Glutamatergic neuron (in vitro differentiated cells): ENCODE measurements at places on chromosomes 12 and 14.
A peak's percentile ranks its signal among the peaks of the same experiment; 100 is the strongest.

- DNase-seq = no peak
Observed at GRCh38 chr14:99067141-99067920, 204.7 kb downstream of the BCL11B start.

- DNase-seq = no peak
Observed at GRCh38 chr14:55733599-55733998, 153.6 kb downstream of the KTN1 start.

GRCh38 chr12:53115891-53116648 lies 12.8 kb downstream of the SOAT2 start:
- DNase-seq = no peak

DNA sequence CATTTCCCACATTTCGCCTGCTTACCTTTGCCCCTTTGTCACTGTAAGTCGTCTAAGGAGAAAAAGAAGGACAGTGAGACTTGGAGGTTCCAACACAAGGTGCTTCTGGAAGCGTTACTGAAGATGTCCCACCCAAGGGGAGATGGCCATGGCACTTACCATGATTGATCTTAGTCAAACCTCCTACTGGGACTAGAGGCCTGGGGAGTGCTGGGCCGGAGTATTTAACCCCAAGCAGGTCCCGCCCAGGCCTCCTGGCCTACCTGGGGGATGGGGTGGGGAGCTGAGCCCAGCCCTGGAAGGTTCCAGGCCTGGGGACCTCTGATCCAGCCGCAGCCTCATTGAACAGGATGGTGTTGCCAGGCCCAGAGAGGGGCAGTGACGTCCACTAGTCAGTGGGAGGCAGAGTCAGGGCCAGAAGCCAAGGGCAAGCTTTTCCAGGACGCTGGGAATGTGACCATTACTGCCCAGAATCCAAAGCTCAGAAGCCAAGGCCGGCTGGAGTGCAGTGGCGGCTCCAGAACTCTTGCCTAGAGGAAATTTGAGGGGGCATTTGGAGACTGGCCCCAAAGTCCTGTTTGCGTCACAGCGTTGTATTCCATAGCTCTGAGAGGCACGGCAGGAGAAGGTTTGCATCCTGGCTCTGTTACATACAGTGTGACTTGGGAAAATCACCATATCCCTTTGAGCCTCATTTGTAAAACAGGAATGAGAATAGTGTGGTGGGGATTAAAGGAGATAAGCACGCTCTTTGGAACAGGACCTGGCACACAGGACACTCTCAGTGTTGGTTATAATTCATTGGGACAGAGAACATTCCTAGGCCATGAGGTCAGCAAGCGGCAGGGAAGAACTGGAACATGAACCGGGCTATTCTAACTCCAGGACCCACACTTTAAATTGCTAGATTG lies at the start of gene HPD:
TSS of gene HPD (minus strand) at position 198 of the 911 bp plus-strand sequence. CDS start at position 162, 36 bp downstream.
- no peak for DNase-seq

DNA sequence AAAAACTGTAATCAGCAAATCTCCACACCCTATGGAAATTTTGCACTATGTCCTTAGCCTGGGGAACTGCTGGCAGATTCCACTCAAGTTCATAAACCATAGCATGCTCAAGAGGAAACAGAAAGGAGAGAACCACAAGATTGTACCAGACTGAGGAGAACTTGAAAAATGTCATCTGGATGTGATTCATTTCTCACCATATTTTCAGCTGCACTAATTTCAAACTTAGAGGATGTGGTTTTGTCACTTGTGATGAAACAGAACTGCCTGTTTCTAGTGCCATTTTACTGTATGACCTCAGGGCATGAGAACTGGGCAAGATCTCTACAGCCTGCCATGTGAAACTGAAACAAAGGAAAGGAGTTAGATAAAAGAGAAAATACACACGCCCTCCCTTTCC lies 1493.1 kb upstream of the FLRT2 start:
- no peak for DNase-seq

- DNase-seq = no peak
Observed at GRCh38 chr12:102507301-102507700, 26.9 kb upstream of the IGF1 start.

DNA sequence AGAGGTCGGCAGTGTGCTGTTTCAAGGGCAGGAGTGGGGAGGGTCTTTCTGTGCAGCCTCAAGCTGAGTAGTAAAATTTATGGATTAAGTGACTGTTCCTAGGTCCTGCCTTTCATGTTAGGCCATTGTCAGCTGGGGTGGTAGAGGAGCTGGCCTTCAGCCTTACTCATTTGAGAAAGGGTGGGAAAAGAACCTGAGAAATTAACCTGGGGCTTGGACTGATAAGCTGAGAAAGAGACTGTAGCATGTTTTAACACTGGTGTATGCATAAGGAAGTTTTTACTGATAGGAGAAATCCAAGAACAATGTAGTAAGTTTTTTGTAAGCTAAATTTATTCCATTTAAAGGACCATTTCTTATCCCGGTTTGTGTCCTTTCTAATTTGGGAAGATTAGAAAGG lies 20.7 kb downstream of the IFT43 start:
- no peak for DNase-seq

DNA sequence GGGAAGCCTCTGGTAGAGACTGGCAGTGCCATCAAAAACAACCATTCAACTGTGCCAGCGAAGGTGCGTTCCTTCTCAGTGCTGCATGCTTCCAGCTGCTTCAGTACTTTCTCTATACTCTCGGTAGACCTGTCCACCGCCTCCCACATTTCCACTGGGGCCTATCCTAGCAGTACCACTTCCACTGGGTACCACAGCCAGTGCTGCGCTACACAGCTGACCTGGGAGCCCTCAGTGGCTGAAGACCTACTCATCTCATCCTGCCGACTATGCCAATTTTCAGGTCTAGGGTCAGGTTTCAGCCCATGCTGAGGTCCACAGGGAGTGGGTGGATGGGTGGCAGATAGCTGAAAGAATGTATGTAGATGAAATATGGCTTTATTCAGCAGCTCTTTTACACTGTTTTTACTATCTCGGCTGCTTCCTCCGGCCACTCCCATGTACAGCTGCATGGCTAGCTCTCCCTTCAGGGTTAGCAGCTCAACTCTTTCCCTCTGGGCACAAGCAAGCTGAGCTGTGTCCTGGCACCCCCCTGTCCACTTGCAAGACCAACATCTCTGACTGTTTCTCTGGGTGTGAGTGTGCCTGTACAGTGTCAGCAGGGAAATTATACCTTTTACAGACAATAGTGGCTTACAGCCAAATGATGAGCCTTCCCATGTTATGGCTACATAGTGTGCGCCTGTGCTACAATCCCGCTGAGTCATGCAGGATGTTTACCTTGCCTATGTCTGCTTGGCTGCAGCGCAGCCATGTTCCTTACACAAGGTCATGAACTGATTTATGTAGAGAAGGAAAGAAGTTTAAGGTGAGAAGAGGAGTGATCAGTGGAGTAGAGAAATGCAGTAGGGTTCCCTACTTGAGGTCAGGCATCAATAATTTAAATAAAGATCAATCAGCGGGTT lies 125.7 kb upstream of the DDHD1 start:
- DNase-seq = no peak

DNA sequence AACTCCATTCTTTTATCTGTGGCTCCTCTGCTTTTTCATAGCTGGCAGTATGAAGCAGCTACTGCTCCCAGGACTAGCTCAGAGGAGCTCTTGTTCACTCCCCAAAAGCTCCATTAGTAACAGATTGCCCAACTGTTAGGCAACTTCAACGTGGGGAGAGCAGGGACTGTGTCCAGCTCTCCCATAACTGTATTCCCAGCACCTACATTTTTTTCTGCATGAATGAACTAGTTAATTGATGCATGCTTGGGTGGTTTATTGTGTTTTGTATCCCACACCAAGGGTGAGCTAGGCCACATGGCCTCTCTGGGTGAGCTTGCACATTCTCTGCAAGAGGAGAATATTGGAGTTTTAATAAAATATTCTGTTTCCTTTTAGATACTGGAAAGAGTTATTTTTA lies 15.2 kb downstream of the STON2 start:
- no peak for DNase-seq

- DNase-seq = peak; percentile 45
Observed at GRCh38 chr14:77059276-77059915, 30.9 kb upstream of the IRF2BPL start.

GRCh38 chr12:117603316-117604113 lies 242.1 kb upstream of the NOS1 start:
- DNase-seq = no peak

GRCh38 chr12:32272465-32272864 lies 126.9 kb upstream of the FGD4 start:
- DNase-seq = no peak

DNA sequence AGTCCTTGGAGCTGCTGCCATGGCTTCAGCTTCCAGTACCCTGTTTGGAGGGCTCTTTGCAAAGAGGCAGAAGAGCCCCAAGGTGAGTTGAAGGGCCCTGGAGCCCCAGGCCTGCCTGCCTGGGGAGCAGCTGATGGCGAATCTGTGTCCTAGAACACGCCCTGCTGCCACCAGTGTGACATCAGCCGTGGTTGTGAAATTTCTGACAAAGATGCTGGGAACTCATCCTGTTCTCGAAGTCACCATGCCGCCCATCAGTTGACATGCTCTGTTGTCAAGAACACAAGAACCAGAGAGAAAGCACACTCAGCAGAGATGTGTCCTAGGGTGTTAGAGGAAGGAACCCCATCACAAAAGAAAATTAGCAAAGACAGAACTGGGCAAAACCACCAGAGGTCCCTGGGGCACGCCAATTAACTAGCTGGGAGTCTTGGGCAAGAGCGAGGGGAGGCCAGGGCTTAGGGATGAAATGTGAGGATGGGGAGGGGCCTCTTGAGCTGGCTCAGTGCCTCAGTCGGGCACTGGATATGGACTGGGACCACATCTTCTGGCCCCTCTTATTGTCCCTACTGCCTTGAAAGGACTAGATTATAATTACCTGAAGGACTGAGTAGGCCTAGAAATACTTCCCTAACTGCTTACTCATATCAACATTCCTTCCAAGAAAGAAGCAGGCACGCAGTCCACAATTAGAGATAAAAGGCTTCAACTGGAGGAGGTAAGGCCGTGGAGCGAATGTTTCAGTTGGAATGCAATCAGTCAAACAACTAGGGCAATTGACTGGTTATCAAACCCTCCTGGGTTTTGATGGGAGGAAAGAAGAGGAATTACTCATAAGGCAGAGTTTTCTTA lies 163.1 kb downstream of the CACNA1C start:
- DNase-seq = no peak

GRCh38 chr12:93335603-93336162 lies 42.0 kb upstream of the NUDT4 start:
- DNase-seq = no peak

- DNase-seq = no peak
Observed at GRCh38 chr12:82650627-82651337, 35.9 kb upstream of the TMTC2 start.

- no peak for DNase-seq
Observed at GRCh38 chr12:97308576-97309198, 153.9 kb upstream of the RMST start.

- no peak for DNase-seq
Observed at GRCh38 chr12:89151536-89151935, 200.8 kb downstream of the DUSP6 start.

DNA sequence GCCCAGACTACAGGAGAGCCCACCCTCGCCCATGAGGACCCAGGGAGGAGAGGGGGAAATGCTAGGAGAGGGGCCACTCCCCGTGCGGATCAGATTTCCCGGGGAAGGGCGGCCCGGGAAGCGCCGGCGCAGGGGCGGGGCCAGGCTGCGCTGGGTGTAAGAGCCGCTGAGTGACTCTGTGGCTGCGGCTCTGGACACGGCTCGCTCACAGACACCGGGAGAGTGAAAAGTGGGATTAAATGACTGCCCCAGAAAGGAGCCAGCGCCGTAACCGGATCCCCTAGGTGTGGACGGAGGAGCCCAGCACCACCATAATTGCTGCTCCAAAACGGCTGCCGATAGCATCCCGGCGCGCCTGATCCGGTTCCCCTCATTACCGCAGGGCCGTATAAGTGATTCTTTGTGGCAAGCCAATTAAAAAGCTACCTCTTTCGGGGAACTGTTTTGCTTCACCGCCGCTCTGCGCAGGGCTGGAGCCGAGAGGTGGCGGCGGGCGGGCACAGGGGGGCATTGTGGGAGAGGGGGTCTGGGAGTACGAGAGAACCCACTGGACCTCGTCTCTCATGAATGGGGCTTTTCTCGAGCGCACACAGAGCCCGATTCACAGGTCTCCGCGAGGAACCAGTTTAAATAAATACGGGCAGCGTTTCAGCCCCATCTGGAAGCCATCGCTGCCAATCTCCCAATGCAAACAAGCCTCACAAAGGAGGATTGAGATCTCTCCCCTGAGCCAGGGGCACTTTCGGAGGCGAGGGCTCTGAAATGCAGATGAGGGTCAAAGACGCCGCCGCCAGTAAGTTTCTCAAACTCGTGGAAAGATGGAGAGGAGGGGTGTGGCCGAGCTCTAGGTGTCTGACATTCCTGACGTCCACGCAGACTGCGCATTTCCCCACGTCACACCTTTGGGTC lies 2.5 kb downstream of the COL2A1 start:
- peak; percentile 58 for DNase-seq

DNA sequence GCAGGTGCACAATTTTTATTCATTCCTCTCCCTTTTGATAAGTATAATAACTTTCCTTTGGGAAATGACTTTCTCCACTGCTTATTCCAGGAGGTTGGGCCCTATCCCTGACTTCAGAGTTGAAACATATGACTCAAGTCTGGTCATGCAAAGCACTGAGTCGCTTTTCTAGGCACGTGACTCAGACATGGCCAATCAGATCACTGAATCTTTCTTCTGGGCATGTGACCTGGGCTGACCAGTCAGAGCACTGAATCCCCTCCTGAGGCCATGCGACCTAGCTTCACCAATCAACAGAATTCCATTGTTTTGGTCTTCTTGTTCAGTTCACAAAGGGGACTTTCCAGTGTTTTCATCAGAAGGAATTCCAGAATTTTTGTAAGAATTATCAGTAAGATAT lies 377.1 kb upstream of the KITLG start:
- DNase-seq = no peak

GRCh38 chr12:5884285-5884684 lies 60.8 kb downstream of the ANO2 start:
- DNase-seq = no peak

- no peak for DNase-seq
Observed at GRCh38 chr12:26287671-26288381, 92.5 kb downstream of the SSPN start.

GRCh38 chr12:63525831-63526230 lies 142.5 kb downstream of the DPY19L2 start:
- DNase-seq = no peak

GRCh38 chr12:127300753-127301152 lies 966.2 kb upstream of the TMEM132C start:
- no peak for DNase-seq

- DNase-seq = no peak
Observed at GRCh38 chr14:58825606-58826005, 187.8 kb downstream of the DACT1 start.

DNA sequence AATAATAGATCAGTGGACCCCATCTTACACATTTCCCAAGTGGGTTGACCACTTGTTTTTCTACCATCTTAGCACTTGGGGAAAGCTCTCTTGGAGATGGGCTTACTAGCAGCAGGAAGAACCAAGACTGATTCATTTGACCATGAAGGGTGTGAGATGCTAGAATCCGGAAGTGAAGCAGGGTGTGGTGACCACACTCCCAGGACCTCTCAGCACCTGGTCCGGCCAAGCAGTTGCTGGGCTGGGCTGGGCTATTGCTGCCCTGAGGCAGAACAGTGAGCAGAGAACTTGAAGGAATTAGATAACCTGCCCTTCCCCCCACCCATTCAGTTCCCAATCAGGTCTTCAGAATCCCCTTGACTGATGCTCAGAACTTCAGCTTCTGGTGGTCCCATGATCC lies 24.4 kb downstream of the ADCY6 start:
- DNase-seq = no peak
